ENCODE measurements at places on chromosomes 13 and 19.

DNA sequence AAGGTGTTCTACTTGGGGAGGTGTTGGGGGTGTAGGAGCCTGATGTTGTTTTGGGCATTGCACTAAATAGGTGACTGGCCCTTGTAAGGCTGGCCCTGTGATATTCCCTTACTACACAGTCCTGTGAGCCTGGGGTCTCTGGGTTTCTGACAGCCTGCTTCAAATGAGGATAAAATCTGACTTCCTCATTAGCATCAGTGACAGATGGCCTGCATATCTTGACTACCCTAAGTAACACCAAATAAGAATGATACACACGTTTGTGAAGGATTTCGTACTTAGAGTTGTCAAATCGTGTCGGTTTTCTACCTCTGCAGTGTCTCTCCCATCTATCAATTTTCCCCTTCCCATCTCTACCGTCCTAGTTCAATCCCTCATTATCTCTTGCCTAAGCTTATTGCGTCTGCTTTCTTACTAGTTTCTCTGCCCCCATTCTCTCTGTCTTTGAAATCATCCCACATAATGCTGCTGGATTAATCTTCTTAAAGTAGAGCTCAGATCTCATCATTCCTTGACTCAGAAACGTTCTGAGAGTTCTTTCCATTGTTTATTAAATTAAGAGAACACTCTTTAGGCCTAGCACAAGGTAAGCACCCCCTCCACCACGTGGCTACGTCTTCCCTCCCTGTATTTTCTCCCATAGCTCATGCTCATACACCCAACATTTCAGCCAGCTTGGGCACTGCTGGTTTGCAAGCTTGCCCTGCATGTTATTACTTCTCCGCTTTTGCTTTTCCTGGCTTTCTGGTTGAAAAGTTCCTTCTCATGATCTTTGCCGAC is 26.2 kb upstream of the CNMD start:
- DNase-seq = no peak

- DNase-seq = no peak
Measured at GRCh38 chr13:28590461-28590860, 68.5 kb upstream of the POMP start.

DNA sequence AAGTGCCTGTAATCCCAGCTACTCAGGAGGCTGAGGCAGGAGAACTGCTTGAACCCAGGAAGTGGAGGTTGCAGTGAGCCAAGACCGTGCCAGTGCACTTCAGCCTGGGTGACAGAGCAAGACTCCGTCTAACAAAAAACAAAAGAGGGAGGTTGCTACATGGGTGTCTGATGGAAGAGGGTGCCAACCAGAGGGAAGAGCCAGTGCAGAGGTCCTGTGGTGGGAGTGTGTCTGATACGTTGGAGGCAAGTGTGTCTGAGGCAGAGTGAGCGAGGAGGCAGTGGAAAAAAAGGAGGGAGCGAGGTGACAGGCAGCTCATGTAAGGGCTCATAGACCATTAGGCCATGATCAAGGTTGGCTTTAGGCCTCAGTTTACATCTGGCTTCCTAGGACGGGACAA is 6.8 kb downstream of the PDE4A start:
- DNase-seq = no peak

GRCh38 chr13:46544208-46544607 is 8.8 kb upstream of the LRCH1 start:
- DNase-seq = peak; percentile 26

DNA sequence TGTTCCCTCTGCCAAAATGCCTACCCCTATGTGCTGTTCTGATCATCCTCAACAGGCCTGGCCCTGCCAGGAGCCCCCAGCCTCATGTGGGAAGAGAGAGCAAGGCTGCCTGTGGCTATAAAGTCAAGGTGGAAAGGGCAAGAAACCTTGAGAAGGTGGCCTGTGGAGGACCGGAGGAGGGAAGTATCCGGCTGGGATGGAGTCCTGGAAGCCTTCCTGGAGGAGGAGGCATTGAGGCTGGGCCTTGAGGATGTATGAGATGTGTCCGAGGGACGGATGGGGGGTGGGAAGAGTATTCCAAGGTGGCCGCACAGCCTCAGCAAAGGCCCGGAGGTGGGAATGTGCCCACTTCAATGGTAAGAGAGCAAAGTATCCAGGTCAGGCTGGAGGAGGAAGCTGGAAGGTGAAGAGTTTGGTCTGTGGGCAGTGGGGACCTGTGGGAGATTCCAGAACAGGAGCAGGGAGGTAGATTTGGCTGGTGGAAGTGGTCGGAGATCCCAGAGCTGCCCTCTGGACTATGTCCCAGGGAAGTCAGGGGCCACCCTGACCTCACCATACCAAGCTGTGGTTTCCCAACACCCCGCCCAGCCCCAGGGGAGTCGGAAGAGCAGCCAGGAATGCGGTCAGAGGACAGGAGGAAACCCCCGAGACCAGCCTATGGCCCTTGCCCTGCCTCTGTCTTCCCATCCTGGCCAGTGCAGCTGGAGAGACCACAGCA is 3.0 kb upstream of the PLIN4 start:
- DNase-seq = no peak

- no peak for DNase-seq
Measured at GRCh38 chr19:5023128-5023571, 54.2 kb downstream of the KDM4B start.

DNA sequence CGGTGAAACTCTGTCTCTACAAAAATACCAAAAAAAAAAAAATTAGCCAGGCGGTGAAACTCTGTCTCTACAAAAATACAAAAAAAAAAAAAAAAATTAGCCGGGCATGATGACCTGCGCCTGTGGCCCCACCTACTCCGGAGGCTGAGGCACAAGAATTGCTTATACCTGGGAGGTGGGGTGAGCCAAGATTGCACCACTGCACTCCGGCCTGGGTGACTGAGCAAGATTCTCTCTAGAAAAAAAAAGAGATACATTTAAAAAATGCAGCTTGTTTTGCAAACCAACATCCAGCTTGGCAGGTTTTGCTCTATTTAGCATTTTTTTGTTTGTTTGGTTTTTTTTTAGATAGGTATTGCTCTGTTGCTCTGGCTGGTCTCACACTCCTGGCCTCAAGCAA is 6.7 kb upstream of the PGPEP1 start:
- DNase-seq = no peak

DNA sequence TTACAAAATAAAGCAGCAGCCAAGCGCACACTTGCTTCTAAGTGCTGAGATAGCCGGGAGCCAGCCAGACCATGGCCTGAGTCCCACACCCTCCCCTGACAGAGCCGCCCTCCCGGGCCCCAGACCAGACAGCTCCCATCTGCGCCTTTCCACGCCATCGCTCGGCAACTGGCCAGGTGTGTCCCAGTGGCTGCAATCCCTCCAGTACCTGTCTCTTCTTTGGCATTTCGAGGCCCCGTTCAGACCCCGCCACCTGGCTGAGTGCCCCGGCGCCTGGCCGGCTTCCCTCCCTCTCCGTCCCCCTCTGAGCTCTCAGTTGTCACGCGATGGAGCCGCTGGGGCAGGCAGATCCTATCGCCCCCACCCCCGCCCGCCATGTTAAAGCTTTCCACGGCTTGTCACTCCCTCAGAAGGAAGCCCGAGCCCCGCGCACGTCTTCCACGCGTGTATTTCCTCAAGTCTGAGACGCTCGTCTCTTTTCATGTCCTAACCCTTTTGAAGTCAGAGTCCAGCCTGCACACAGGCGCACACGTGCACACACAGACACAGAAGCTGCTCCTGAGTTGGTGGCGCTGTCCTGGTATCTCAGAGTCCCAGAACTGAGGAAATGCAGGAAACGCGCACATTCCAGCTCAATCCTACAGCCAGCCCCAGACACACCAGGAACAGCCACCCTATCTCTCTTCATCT is 7.9 kb downstream of the MLLT1 start:
- DNase-seq = no peak

DNA sequence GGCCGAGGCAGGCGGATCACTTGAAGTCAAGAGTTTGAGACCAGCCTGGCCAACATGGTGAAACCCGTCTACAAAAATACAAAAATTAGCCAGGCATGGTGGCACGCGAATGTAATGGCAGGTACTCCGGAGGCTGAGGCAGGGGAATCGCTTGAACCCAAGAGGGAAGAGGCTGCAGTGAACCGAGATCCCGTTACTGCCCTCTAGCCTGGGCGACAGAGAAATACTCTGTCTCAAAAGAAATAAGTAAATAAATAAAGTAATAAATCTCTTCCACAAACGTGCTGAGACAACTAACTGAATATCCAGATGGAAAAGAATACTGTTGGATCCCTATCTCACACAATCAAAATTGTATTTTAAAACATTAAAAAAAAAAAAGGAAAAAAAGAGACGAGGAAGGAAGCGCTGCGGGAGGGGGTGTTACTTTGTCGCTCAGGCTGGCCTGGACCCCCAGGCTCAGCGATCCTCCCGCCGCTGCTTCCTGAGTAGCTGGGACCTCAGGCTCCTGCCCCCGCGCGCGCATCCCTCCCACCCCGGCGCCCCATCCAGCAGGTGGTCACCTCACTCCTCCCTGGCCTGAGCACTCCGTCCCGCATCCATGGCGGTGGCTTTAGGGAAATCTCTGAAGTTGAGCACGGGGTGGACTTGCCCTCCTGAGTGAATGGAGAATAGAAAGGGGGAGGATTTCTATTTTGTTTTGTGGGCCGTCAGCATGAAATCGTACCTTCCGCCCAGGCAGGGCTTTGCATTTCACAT is 628 bp upstream of the ZNF813 start:
- no peak for DNase-seq

- no peak for DNase-seq
Measured at GRCh38 chr19:3963458-3964255, 7.2 kb downstream of the DAPK3 start.

DNA sequence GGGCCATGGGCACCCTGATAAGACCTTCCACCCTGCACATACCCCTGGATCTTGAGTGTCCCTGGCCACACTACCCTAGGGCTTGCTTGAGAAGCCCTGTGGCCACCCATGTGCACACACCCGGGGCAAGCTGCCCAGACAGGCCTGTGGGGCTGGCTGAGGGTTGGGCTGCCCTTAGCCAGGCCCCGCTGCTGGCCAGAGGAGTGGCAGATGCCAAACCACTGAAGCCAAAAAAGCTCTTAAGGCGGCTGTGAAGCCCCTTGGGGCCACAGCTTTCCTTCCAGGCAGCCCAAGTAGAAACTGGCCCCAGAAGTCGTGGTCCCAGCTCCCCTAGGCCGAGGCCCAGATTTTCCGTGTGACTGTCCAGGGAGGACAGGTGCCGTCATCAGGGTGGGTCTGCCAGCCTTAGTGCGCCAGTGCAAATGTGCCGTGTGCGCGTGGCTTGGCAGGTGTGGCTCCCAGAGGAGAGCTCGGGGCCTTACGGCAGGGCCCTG is 14.8 kb downstream of the CEBPG start:
- no peak for DNase-seq

GRCh38 chr13:111123649-111124048 is 8.5 kb downstream of the ARHGEF7 start:
- DNase-seq = no peak

GRCh38 chr19:32357720-32358119 is 12.3 kb downstream of the ZNF507 start:
- no peak for DNase-seq

- no peak for DNase-seq
Measured at GRCh38 chr19:18672606-18673337, 10.7 kb upstream of the CRTC1 start.

DNA sequence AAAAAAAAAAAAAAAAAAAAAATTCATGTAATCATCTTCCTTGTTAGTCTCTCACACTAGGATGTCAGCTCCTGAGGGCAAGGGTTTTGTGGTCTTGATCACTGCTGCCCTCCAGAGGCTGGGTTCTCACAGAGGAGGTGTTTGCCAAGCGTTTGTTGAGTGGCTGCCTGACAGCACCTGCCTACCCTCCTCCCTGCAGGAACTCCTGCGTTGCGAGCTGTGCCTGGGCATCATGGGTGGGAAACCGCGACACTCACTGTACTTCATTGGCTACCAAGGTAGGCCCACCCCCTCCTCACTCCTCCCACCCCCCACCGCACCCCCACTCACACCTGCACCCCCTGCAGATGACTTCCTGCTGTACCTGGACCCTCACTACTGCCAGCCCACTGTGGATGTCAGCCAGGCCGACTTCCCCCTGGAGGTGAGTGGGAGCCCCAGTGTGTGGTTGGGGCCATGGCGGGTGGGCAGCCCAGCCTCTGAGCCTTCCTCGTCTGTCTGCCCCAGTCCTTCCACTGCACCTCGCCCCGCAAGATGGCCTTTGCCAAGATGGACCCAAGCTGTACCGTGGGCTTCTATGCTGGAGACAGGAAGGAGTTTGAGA is 8.1 kb downstream of the ATG4D start:
- peak; percentile 49 for DNase-seq

DNA sequence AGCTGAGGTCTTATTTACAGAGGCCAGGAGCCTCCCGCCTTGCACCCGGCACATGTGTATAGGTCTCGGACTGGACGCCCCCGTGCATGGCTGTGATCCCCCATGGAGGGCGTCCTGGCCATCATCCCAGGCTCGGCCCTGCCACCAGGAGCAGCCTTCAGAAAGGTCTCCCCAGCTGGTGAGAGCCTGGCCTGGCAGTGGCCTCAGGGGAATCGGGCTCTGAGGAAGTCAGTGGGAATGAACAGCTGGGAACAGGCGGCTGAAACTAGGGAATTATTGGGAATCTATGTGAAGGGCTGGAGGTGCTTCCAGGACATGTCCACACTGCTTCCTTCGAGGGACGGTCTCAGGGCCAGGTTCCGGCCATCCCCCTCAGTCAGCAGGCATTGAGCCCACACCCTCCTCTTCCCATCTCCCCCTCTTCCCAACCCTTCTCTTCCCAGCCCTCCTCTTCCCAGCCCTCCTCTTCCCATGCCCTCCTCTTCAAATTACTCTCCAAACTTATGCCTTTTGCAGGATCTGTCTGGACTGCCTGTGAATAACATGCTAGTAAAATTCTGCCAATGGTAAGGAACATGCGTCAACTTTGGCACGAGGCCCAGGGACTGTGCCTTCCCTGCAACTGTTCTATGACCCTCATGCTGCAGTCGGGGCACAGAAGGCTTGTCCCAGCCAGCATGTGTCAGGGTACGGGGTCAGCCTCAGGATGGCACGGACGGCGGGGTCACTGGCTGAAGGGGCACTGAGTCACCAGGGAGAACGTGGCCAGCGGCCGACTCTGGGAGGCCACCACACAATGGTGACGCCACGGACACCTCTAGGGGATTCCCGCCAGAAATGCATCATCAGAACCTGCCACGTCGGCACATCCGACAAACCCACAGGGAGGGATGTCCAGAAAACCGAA is 24.2 kb upstream of the C13orf46 start:
- no peak for DNase-seq

DNA sequence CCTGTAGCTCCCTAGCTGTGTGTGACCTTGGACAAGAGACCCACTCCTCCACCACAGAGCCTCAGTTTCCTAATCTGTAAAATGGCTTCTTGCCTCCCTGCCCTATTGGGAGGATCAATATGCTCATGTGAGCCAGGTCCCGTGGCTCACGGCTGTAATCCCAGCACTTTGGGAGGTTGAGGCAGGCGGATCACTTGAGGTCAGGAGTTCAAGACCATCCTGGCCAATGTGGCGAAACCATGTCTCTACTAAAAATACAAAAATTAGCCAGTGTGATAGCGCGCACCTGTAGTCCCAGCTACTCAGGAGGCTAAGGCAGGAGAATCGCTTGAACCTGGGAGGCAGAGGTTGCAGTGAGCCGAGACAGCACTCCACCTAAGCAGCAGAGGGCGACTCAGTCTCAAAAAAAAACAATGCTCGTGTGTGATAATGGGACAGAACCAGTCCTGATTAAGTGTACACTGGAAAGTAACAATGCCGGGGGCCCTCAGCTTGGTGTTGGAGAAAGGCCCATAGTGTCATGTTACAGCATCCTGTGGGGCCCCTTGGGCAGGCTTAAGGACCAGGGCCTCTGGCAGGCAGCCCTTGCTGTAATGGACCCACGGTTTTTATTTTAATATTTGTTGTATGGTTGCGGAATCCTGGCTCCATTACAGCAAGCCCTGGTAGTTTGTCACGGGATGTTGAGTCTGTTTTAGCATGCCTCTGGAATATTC is 6.8 kb downstream of the RPS11 start:
- DNase-seq = peak; percentile 60

GRCh38 chr19:27716922-27717321 is 1496.0 kb downstream of the UQCRFS1 start:
- no peak for DNase-seq

All from stimulated activated naive CD8-positive, alpha-beta T cell treated with anti-CD3 and anti-CD28 coated beads, Interleukin-15, amount 100 ng/mL, for 72 hours (primary cell).